ENCODE measurements at places on chromosomes 7 and 10.
A peak's percentile ranks its signal among the peaks of the same experiment; 100 is the strongest.

DNA sequence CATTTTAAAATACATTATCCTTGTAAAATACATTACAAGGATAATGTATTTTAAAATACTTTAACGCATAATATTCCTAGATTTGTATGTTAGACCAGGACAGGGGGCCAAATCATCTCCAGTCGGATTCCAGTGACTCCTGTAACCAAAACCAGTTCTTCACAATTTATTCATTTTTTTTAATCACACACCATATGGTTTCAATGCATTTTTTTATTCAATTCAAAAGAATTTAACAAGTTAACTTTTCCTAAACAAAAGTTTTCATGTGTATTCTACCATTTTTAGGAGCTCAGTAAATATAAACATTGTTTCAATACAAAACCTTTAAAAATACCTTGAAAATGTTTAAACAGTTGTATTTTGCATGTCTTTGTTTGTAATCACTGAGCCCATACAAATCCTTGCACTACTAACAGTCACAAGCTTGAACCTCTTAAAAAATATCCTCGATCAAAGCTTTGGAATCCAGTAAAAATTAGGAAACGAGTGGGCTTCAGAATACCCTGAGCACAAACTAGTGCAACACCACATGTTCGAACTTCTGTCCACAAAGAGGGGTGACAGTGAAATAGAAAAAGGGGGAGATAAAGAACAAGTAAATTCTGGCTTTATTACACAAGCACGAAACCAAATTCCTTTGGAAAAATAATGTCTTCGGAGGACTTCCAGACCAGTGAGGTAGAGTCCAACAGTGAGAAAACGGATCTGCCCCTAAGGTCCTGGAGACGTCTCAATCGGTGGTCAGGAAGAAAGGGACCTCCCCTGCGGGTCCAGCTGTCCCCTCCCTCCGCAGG lies 1.6 kb downstream of the CCDC71L start:
- DNase-seq, result no peak

GRCh38 chr7:38594949-38595348 lies 36.2 kb downstream of the AMPH start:
- DNase-seq, result no peak

- no peak for DNase-seq
These were observed 144.8 kb upstream of the TCF7L2 start for GRCh38 chr10:112805254-112805590.

DNA sequence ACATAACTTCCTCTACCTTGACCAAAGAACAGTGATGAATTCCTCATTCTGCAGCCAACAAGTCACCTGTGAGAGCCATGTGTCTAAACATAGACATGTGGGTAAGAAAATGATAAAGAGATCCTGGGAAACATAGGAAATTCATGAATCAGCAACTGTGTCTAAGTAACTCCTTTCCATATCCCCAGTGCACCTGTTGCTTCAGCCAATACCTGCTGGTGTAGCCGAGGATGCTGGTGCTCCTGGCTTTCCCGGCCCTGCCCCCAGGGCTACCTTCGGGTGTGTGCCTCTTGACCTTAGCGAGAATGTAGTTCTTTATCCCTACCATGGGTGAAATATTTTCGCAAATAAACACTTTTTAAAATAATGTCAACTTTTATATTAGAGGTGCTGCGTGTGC lies 114.1 kb downstream of the OR13A1 start:
- DNase-seq, result no peak

DNA sequence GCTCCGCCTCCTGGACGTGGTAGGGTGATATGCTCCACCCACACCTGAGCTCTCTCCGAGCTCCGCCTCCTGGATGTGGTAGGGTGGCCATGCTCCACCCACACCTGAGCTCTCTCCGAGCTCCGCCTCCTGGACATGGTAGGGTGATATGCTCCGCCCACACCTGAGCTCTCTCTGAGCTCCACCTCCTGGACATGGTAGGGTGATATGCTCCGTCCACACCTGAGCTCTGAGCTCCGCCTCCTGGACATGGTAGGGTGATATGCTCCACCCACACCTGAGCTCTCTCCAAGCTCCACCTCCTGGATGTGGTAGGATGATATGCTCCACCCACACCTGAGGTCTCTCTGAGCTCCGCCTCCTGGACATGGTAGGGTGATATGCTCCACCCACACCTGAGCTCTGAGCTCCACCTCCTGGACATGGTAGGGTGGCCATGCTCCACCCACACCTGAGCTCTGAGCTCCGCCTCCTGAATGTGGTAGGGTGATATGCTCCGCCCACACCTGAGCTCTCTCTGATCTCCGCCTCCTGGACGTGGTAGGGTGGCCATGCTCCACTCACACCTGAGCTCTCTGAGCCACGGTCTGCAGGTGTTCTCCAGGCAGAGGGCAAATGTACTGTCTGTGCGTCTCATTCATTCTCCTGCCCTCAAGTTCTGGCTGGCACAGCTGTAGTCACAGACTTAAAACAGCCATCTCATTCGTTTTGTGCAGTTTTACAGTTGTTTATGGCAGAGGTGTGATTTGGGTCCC lies 252.4 kb downstream of the DIP2C start:
- no peak for DNase-seq

GRCh38 chr7:107029061-107029763 lies 15.3 kb upstream of the PRKAR2B start:
- no peak for DNase-seq

DNA sequence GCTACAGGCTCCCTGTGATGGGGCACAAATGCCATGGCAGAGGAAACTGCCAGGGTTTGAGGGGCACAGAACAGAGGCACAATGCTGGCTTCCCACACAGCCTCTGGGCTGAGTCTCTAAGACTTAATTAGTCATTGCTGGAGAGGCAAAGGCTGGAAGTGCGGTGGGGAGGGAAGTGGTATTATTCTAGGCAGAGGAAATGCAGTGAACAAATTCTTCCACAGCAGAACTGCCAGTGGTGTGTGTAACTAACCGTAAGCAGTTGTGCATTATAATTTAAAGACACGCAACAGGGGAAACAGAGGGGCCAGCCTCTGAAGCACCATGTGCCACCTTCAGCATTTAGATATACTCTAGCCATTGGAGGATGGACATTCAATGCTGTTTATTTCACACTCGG lies 12.8 kb downstream of the ICA1 start:
- no peak for DNase-seq

DNA sequence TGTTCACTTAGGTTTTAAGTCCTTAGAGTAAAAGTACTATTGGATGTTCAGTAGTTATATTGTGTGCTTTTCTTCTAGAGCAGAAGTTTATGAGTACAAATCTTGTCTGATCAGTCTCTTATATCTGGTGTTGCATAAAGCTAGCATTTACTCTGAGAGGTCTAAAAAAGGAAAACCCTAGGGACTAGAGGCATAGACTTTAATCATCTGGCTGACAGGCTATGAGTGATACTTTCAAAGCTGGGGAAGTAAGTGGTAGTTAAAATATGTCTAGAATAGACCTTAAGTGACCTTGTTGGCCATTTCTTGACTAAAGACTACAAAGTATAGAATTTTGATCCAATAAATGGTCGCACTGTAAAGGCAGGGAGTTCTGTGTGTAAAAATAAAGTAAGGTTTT lies 32.9 kb upstream of the PHYHIPL start:
- DNase-seq, result no peak

DNA sequence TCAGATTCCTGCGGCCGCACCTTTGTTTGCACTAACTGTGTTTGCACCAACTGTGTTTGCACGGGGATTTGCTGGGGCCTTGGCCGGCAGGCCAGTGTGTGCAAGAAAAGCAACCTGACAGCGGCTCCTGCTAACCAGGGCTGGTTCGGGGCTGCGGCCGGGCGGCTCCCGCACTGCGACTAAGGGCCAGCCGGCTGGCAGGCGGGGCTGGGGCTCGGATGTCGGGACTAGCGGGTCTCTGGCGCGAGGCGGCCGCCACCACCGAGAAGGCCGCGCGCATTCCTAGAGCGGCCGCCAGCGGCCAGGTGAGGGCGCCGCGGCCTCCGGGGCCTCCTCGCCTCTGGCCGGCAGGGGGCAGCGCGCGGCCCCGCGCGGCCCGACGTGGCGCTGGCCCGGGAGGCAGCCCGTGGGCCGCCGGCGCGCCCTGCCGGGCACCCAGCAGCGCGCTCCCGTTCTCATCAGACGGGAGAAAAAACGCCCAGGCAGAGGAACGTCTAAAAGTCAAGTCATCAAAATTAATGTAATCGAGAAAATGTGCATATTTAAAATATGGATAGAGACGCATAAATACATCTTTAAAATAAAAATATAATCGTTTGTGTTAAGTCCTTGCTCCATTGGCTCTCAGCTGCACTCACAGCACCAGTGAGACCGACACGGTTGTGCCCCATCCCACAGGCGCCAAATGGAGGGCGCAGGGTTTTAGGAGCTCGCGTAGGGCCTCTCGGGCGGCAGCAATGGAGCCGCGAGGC lies 38.5 kb downstream of the ZNF777 start:
- DNase-seq, result peak; percentile 55

- DNase-seq, result no peak
These were observed 32.8 kb downstream of the CAMK1D start for GRCh38 chr10:12382157-12382548.

DNA sequence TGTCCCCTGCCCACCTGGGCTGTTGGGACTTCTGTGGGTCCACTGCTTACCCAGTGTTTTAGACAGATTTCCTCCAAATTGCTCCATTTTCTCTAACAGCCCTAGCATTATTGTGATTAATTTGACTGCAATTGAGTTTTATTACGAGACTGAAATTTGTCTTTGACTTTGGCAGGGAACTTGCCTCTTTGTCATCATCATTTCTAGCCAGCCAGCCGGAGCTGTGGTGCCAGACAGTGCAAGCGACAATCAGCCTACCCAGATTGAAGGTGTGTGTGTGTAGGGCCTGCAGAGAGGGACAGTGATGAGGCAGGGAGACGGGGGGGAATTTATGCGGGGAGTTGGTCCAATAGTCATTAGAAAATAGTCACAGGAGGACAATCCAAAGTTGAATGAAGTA lies 743.0 kb downstream of the NRG3 start:
- DNase-seq, result no peak

DNA sequence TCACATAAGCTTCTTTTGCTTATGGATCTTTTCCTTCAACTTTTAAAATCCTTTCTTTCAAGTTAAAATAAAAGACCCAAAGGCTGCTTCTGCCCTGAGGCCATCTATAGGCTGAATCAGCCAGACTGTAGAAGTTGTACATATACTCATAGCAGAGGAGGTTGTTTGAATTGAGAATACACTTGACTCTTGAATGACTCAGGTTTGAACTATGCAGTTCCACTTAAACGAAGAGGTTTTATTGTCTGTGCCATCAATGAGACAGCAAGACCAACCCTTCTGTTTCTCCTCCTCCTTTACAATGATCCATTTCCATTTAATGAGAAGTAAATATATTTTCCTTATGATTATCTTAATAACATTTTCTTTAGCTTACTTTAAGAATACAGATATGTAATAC lies 5.8 kb downstream of the ZNF365 start:
- DNase-seq, result no peak

- DNase-seq, result no peak
These were observed 711.7 kb downstream of the SORCS3 start for GRCh38 chr10:105352827-105353226.

GRCh38 chr10:97222326-97222961 lies 36.7 kb upstream of the SLIT1 start:
- DNase-seq, result no peak

GRCh38 chr7:157807510-157807909 lies 470.7 kb downstream of the DNAJB6 start:
- no peak for DNase-seq

DNA sequence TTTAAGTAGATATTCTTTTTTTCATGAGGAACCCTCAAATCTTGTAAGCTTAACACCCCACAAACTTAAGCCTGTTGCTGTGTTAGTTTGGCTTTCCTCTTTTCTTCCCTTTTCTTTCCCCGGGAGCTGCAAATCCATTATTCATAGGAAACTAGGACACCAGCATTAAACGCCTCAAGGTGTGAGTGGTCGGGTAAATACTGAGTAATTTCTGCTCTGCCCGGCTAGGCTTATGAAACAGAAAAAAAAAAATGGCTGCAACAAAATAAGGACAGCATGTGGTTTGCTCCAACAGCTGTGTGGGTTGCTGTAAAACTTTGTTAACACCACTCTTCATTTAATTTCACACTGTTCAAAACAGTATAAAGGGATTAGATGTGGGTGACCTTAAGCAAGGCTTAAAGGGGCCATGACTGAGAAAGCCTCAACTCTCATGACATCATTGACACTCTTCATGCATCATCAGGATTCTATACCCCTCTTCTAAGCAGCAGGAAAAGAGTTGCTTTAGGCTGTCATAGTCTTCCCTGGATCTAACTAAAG lies 104.1 kb downstream of the AOAH start:
- DNase-seq, result no peak

GRCh38 chr7:118259115-118259514 lies 34.6 kb downstream of the ANKRD7 start:
- DNase-seq, result no peak

GRCh38 chr10:78571286-78571685 lies 497.5 kb upstream of the ZMIZ1 start:
- no peak for DNase-seq

DNA sequence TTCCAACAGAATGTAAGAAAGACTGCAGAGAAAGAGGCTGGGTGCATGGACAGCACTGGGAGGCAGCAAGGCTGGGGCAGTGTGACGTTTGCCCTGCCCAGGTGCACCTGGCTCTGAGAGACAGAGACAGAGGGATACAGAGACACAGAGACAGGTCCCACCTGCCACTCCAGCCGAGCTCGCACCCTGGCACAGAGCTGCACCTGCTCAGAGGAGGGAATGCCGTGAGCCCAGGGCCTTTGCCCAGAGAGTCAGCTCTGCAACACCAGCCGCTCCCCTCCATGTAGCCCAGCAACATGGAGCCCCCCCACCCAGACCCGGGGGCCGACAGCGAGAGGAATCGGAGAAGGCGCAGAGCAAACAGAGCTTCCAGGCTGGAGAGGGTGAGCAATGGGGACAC lies 35.3 kb upstream of the PROSER2 start:
- DNase-seq, result no peak

Data from T follicular helper cell (primary cell).